ENCODE measurements at places on chromosomes 12 and 14.

GRCh38 chr12:6840761-6841515, at the start of gene GNB3:
Gene GNB3, plus strand, starts transcription at chr12:6840925. Its CDS starts 363 bp downstream, at chr12:6841288.
- no peak for DNase-seq

DNA sequence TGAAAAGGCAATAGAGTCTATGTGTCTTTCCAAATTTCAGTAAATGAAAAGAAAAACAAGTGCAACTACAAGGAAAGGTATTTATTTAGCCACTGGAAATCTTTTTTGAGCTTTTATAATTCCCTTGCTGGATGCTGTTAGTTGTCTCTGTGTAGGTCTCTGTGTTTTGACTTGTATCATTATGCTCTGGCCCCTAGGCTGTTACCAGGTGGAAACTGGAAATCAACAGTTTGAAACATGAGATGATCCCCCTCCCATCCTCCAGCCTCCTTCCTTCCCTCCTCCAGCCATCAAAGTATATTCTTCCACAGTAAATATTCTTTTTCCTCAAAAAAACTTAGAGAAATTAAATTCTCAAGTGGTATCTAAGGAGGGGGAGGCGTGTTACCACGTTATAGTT, 934 bp upstream of the DCN start:
- DNase-seq: no peak

- DNase-seq: no peak
Observed at GRCh38 chr12:15932971-15933370, 21.8 kb downstream of the DERA start.

DNA sequence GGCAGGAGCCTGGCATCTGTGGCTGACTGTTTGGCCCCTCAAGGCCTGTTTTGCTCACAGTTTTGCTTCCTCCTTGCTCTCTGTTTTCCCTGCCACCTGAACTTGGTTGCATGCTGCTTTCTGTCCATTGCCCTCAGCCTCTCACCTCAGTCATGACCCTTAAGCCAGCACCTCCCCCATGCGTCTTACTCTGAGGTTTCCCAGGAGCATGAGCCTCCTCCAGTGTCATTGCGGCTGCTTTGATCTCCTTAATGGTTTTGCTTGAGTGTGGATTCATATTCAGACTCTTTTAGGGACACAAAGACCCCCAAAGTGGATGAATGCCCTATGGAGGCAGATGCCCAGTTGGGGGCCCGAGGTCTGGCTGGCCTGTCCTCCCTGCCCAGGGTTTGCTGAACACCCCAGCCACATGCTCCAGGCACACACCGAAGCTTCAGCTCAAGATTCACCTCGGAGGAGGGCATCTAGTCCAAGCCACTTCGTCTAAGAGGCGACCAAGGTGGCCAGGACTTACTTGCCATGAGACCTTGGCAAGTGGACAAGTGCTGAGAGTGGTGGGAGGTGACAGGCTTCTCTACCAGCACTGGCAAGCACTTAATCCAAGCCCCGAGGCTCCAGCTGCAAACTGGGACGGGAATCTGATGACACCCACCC, 95.4 kb upstream of the DIO3 start:
- DNase-seq: no peak

DNA sequence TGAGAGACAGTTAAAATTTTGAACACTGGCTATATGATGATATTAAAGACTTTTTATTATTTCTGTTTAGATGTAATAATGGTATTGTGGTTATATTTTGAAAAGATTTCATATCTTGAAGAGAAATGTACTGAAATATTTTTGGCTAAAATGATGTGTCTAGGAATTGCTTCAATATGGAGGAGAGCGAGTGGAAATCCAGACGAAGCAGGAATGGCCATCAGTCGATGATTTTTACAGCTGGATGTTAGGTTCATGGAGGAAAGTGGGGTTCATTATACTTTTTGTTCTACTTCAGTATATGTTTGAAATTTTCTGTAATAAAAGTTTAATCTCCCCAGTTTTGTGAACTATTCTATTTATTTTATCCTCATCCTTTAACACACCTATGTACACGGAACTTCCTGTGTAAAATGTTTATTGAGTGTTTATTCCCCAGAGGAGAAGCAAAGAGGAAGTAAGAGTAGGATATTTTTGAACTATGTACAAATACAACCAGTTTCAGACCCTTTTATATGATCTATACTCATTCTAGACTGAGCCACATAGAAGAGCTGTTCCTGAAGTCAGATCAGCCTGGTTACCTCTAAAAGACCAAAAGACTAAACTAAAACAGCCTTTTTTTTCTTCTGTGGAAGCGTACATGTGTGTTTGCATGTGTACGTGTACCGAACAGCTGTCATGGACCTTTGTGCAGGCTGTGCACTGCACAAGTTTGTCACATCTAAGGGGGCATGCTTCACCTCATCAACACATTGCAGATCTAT, 211.0 kb upstream of the NUDT4 start:
- DNase-seq: no peak

DNA sequence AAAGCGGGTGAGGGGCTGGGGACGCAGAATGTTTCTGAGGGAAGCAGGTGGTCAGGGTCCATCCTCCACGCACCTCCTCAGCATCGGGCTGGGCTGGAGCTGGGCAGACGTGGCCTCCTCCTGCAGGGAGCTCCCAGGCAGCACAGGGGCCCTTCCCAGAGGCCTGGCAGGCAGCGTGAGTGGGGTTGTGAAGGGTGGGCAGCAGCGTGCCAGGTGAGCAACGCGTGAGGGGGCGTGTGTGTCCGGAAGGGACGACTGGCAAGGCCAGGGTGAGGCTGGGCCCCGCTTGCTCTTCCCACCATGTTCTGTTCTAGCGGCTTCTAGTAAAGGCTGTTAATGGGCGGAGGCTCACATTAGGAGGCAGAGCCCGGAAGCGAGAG, 17.1 kb downstream of the ANKRD9 start:
- no peak for DNase-seq

DNA sequence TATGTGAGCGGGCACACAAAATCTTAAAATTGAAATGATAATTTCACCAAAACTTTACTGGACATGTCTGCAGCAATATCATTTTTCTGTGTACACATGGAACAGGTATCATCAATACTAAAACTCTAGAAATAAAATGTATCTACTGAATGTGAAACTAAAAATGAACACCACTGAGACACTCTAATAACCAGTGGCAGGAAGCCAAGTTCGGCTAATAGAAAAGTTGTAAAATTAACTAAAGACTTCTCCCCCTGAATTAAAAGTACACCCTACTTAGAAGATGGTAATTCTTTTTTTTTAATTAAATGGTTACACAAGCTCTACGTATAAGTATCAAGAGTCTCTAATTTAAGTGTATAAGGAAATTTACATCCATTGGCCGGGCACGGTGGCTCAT, 227.2 kb downstream of the MED13L start:
- DNase-seq: no peak

DNA sequence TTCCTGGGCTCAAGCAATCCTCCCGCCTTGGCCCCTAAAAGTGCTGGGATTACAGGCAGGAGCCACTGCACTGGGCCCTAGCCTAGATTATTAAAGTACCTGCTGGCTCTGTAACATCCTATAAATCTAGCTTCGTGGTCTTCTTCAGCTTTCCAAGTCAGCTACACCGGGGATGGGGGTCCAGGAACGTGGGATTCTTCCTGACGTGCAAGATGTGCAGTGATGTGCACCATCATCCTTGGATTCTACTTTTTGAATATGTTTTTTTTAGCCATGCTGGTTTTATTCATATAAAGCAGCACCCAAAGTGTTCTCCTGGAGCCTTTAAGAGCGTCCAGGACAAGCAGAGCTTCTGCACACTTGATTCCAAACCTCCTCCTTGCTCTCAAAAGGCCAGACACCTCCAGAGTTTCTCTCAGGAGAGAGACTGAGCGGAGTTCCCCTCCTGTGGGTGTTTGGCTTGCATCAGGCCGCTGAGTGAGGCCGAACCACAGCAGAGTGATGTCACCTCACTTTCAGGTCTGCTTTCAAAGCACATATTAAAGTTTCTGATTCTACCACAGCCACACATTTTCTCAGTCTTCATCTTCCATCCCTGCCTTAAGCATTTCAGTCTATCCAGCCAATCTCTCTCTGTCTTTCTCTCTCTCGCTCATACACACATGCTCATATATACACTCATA, 33.4 kb downstream of the VCPKMT start:
- DNase-seq: no peak

DNA sequence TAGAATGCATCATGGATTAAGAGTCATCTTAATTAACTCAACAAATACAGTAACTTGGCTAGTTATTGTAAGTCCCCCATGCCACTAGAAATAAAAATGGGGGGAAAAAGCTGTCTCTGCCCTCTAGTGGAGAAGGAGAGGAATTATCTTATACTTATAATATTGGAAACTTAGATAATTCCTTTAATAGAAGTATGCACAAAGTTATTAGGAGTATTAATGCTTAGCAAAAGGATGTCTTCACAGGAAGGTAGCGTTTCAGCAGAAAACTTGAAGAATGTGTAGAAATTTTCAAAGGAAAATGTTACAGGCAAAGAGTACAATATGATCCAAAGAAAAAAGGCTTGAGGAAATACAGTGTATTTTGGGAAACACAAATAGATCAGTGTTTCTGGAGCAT, 19.8 kb downstream of the OR5AU1 start:
- no peak for DNase-seq

DNA sequence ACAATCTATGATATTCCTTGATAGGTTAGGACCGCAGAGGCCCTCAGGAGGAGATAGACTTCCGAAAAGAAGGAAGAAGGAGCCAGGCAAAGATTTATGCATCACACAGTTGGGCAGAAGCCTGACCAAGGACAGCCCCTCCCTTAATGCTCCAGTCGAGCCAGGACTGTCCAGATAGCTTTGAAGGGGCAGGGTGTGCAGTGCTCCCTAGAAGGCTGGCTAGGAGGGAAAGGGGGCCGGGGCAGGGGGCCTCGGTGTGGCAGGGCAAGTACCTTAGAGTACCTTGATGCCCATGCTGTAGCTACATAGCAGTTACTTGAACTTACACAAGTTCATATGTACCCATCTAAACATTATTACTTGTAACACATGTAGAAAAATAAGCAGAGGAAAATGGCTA, 94.7 kb upstream of the NOS1 start:
- DNase-seq: no peak

DNA sequence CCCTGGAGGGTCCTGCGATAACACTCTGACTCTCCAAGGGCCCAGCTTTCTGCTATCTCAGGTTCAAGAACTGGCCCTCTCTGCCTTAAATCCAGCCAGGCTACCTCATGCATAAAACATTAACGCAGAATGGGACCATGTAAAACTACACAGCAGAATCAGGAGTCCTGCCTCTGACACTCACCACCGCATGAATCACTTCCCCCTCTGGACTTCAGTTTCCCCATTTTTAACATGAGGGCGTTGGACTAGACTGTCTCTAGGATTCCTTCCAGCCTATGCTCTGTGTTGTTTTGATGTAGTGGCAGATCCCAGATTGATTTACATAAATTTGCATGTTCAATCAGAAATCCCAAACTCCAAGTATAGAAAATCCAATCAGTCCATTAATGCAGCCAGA, 3.3 kb downstream of the NCKAP5L start:
- no peak for DNase-seq

- no peak for DNase-seq
Observed at GRCh38 chr12:64585104-64585503, 25.2 kb upstream of the RASSF3 start.

GRCh38 chr12:127351481-127352010, 915.4 kb upstream of the TMEM132C start:
- peak; percentile 85 for DNase-seq

GRCh38 chr14:28765169-28765830, 1.3 kb upstream of the FOXG1 start:
- no peak for DNase-seq

DNA sequence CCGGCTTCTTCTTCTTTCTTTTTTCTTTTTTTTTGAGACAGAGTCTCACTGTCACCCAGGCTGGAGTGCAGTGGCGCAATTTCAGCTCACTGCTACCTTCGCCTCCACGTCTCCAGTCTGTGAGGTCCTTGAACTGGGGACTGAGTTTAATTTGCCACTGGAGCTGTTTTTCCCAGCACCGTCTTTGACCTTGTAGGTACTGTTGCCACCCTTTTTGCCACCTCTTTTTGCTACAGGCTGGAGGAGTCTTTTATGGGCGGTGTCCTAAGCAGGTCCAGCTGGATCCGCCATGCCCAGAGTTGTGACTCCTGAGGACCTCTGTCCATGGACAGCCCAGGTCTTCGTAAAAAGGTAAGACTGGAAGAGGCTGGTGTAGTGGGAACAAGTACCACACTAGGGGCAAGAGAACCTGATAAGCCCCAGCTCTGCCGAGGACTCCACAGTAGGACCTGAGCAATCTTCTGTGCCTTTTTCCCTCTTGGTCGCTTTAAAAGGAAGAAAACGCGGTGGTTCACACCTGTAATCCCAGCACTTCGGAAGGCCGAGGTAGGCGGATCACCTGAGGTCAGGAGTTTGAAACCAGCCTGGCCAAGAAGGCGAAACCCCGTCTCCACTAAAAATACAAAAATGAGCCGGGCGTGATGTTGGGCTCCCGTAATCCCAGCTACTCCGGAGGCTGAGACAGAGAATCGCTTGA, 946 bp downstream of the RNU4-2 start:
- peak; percentile 50 for DNase-seq

GRCh38 chr12:69837191-69837590, 12.2 kb downstream of the MYRFL start:
- no peak for DNase-seq

DNA sequence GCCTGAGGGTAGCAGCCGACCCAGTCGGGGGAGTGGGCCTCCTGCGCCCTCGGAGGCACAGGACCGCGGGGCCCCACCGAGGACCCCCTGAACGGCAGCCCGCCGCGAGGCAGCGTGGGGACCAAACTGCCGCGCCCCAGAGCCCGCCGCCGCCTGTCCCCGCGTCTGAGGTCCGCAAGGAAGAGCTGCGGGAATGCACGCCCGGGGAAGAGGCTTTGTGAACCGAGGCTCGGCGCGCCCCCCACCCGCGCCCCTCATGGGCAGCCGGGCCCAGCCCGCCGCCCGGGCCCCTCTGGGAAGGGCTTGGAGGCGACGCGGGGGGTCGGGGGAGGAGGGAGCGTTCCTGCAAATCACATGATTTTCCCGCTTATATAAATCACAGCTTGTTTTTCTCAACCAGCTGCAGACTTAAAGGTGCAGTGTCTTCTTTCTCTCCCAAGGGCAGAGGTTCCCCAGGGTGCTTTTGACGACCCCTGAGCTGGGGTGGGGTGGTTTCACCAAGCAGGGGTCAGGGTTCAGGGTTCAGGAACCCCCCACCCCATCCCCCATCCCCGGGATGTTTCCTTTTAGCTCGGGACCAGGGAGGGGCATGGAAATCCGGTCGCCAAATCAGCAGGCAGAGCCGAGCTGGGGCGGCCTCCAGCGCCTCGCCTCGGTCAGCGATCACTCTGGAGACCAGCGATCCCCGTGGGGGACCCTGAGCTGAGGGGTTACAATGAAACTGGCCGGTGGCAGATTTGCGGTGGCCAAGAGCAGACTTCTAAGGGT, 44.7 kb upstream of the ATP23 start:
- peak; percentile 81 for DNase-seq

GRCh38 chr12:19547271-19547671, 108.0 kb downstream of the AEBP2 start:
- DNase-seq: no peak
